H4 (cell line): ENCODE measurements at places on chromosomes 2 and 18. TPM values are rescaled to one million over a fixed set of nuclear protein-coding genes. Genes with fewer than 3 reads are reported as not detected.

- no peak for DNase-seq
These were observed 46.1 kb upstream of the TMEM87B start for GRCh38 chr2:112008910-112009485.

Gene SP100
- 45.0 and 63.1 TPM in 2 replicates for total RNA-seq

DNA sequence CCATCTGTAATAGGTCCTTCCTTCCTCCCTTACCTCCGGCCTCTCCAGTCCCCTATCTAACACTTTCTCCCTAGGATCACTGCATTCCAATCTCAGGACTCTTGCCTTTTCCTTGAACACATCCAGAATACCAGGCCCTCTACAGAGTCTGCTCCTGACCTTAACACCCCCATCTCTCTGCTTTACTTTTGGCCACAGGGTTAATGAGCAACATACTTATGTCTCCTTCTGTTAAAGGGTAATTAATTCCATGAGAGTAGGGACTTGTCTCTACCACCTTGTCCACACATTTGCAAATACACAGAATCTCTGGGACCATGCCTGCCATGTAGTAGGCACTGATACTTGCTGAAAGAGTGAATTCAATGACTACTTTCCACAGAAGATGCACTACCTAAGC lies 94.9 kb downstream of the COBLL1 start:
- no peak for DNase-seq

DNA sequence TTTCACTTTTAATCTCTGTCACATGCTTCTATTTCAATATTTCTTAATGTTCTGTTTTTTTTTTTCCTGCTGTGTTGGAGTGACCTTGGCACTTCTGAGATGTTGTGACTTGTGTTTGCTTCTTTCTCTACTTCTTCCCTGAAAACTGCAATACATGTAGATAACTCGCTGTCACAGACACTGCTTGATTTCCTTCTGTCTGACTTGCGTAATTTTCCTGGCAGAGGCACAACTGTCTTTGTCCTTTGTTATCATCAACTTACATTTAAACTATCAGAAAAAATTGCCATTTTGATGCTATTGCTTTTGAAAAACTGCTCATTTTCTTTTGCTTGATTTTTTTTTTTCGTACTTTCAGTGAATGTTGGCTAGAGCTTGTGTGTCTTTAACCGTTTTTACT lies 69.0 kb downstream of the BABAM2 start:
- no peak for DNase-seq

DNA sequence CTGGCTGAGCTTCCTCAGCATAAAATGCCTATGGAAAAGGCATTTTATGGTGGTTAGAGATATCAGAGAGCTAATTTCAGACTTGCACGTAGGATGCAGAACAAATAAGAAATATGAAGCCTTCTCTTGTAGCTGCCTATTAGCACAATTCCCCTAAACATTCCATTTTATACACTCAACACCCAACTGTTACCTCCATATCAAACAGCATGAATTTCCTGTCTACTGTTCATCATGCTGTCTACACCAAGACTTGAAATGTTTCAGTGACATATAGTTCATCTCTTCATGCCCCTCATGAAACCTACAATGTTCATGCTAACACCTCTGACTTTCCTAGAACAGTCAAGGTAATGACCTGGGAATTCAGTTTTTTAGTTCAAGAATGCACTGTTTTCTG lies 249.9 kb downstream of the PIEZO2 start:
- DNase-seq = no peak

DNA sequence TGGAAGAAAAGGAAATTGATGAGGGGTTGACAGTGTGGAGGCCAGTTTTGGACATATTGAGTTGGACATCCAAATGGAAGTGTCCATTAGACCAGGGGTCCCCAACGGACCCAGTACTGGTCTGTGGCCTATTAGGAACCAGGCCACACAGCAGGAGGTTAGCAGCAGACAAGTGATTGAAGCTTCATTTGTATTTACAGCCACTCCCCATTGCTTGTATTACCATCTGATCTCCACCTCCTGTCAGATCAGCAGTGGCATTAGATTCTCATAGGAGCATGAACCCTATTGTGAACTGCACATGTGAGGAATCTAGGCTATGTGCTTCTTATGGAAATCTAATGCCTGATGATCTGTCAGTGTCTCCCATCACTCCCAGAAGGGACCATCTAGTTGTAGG lies 99.1 kb downstream of the MTX2 start:
- DNase-seq = no peak

GRCh38 chr2:36695746-36696415 lies 626 bp upstream of the VIT start:
- peak; percentile 8 for DNase-seq

Gene RBM43
- total RNA-seq = 0.37 and 2.0 TPM in 2 replicates
